Stimulated activated CD8-positive, alpha-beta memory T cell treated with anti-CD3 and anti-CD28 coated beads, Interleukin-7, amount 100 ng/mL, for 1 hour (primary cell): ENCODE measurements at places on chromosomes 3 and 15.
A peak's percentile ranks its signal among the peaks of the same experiment; 100 is the strongest.

- DNase-seq, result no peak
Measured at GRCh38 chr15:95812491-95812890, 518.0 kb upstream of the NR2F2 start.

DNA sequence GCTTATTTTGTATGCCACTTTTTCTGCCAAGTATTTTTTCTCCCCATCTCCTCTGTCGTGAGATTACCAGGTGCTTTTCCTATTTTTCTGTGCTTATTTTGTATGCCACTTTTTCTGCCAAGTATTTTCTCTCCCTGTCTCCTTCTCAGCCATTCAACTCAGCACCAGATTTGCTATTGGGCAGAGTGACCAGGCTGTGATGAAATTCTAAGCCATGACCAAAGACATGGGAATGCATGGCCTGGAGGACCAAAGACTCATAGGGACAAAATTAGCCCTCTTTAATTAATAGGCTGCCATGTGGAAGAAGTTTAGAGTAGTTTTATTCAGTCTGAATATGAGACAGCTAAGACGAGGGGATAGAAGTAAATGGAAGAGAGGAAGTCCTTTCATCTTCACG is 257.4 kb downstream of the SQOR start:
- no peak for DNase-seq

- no peak for DNase-seq
Measured at GRCh38 chr3:53149006-53149690, 11.9 kb upstream of the PRKCD start.

- no peak for DNase-seq
Measured at GRCh38 chr3:127784865-127785710, 37.2 kb downstream of the MGLL start.

DNA sequence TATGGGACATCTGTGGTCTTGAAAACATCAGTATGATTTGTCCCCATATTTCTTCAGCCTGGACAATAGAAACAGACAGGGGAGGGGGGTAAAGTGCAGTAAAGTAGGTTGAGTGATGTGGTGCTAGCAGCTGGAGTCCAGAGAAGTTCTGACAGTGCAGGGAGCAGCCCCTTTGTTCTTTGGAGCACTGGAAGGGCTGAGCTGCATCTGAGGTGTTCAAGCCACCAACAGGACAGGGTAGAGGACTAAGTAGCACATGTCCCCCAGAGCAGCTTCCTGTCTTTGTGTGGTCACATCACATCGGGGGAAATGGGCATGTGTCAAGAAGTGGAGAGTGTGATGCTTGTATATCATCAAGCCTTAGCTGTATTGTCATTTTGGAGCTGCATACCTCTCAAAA is 12.1 kb downstream of the MRPS22 start:
- DNase-seq, result no peak

- DNase-seq, result no peak
Measured at GRCh38 chr15:40053831-40054604, 15.0 kb upstream of the SRP14 start.

DNA sequence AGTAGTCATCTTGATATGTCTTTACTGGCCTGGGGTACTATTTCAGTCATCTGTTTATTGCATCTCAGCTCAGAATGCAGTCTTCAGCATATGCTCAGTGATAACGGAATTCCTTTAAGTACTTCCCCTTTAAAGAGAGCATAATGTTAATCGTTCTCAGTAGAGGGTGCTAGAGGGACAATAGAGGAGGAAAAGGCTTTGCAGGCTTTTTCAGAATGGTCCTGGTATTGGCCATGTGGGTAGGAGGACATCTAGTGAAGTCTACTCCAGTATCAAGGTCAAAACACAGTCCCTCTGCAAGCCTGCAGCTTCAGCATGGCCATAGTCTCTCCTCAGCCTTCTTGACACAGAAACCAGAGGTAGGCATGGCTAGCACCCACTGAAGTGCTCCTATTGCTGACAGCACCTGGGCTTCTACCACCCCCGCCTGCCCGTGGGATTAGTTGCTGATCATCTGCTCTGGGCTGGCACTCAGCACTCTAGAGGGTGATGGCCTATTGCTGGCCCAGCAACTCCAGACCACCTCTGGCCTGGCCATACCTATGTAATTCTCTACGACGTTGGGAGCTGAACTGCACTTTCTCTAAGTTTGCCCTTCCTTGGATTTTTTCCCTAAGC is 65.4 kb downstream of the KCNH8 start:
- DNase-seq, result no peak

GRCh38 chr3:20353286-20353685 is 167.3 kb upstream of the SGO1 start:
- DNase-seq, result no peak

- no peak for DNase-seq
Measured at GRCh38 chr3:120683671-120684301, 1.7 kb upstream of the HGD start.

DNA sequence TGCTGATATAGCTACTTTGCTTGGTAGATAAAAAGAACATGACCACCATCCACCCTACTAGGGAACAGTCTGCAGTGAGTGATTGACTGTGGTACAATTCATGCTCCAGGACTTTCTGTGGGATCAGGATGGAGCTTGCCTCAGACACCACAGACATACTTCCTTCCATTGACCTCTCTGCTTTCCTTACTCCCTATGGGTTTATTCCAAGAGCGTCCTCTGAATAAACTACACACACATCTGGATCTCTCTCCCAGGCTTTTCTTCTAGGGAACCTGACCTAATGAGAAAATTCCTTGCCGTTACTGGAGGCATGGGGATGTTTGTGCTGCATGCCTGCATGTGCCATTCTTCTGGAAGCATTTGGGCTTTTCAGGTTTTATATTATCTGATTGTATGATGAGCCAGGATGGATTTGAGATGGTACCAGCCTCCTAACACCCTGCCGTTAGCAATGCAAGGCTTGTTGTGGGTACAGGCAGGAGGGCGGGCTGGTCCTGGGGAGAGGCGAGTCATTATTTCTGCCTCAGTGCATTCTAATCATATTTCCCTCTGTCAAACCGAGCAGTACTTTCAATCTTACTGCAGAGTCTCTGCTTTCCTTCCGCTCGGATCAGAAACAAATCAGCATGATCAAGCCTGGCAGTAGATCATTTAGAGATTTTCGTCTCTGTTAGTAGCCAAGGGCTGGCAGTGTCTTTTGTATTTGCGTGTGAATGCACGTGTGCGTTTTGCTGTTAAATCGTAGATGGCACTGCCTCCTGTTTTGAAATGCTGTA is 279.2 kb downstream of the PDCD6IP start:
- no peak for DNase-seq

DNA sequence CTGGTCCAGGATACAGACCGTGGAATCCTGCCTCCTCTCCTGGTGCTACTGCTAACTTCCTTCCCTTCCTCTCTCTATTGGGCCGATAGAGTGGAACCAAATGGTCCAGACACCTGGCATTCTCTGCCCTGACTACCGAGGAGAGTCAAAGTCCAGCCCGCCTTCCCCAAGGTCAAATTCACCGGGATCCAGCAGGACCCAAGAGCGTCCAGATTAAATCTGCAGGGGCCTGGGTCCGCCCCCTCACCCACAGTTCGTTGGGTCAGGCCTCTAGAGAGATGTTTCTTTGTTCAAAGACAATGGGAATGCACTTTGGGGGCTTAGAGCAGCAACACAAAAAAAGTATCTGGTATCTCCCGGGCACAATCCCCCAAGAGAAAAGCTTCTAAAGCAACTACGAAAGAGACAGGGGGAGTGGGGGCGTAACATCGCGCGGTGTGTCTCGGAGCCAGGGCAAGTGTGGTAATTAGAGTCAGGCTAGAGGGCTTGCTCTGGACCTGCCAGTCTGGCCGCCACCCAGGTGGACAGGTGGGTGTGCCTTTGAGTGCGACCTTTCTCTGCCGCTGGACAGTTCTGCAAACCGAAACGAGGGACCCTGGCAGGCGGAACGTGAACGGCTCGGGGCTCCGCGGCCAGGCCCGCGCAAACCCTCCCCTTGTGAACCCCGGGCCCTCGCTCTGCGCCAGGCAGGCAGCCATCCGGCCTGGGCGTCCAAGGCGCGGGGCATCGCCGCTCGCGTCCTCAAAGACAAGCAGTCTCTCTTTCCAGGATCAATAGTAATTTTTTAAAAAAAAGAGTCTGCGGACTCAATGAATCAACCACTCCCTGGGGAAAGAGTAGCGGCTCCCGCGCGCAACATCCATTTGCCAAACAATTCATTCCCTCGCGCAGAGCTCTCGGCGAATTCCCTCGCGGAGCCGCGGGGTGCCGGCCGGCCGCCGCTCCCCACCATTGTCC is 806 bp downstream of the KLHL25 start:
- peak; percentile 2 for DNase-seq

DNA sequence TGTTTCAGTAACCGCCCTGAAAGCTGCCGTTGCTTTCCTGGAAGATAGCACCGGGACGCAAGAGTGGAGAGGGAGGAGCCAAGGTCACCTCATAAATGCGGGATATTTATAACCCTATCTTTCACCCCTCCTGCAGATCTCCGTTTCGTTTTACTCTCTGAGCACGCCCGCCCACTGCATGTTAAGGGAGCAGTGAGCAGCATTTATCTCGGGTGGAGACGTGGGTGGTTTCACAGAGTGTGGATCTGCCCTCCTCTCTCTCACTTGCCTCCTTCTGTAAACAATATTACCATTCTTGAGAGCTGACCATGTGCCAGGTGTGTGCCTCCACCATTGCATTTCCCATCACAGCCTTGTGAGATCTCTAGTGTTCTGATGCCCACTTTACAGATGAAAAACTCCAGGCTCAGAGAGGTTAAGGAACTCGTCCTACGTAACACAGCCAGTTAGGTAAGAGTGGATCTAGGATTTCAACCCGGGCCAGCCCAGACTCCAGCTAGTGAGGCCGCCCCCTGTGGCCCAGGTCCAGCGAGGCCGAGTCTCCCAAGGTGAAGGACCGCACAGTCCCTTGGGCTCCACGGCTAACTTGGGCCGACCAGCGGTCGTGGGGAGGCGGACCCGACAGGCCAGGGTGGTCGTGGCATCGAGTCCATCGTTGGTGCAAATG is 16.9 kb upstream of the SEMA4B start:
- no peak for DNase-seq

GRCh38 chr3:98038876-98039275 is 3.8 kb upstream of the GABRR3 start:
- no peak for DNase-seq

GRCh38 chr3:62144482-62144881 is 228.9 kb downstream of the FEZF2 start:
- DNase-seq, result no peak

DNA sequence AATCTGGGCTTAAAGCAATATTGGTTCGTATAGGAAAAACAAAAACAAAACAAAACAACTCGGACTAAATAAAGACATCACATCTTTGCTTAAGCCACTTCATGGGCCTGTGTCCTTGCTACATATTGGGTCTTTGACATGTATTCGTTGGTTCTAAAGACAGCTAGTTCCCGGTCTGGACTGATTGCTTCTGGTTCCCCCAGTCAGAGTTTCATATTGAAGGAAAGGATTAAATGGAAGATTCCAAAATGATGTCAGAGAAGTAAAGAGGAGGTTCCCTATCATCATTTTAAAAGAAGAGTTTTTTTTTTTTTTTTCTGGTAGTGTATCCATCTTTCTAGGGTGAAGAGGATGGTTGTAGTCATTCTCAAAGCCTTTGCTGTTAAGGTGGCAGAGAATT is 2.3 kb downstream of the OXSR1 start:
- no peak for DNase-seq

- no peak for DNase-seq
Measured at GRCh38 chr15:60072826-60073465, 68.8 kb downstream of the FOXB1 start.

GRCh38 chr3:31592764-31593163 is 60.0 kb downstream of the STT3B start:
- no peak for DNase-seq

DNA sequence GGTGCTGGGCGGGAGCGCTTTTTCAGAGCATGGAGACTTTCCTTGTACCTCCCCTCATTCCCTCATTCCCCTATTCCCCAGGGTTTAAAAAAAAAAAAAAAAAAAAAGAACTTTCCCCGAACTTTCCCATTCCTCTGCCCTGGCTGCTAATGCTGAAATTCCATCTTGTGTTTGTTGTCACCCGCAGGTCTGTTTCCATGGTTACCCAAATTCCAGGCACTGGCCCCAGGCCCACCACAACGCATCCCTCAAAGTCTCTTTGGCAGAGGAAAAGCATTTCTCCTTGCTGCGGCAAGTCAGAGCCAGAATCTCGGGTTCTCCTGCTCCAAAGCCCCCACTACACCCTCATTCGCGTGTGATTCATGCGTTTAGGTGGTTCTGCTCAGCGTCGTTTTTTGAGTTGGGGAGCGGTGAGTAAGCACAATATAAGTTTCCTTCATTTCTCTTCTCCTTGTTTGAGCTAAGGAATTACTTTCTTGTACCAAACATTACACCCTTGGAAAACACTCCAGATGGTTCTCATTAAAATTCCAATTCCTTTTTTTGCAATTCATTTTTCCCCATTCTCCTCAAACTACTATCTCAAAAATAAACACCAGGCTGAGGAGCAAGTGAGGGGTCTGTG is 21.6 kb downstream of the ANAPC13 start:
- DNase-seq, result no peak

- DNase-seq, result no peak
Measured at GRCh38 chr15:20340931-20341661, 200.5 kb downstream of the GOLGA6L6 start.

GRCh38 chr3:29601861-29602585 is 321.2 kb downstream of the RBMS3 start:
- no peak for DNase-seq

DNA sequence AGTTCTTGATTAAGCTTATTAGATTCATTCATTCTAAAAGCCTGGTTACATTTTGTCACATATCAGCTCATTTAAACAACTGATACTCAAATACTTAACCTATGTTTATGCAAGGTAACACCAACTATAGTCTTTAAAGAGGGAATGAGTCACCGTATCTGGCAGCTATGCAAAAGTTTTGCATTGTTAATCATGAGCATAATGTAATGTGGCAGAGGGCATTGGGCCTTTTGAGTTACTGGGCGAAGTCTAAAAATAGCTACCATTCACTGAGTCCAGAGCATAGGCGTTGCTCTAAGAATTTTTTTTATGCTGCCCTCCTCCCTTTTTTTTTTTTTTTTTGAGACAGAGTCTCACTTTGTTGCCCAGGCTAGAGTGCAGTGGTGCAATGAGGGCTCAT is 277.7 kb upstream of the ZNF717 start:
- DNase-seq, result no peak

DNA sequence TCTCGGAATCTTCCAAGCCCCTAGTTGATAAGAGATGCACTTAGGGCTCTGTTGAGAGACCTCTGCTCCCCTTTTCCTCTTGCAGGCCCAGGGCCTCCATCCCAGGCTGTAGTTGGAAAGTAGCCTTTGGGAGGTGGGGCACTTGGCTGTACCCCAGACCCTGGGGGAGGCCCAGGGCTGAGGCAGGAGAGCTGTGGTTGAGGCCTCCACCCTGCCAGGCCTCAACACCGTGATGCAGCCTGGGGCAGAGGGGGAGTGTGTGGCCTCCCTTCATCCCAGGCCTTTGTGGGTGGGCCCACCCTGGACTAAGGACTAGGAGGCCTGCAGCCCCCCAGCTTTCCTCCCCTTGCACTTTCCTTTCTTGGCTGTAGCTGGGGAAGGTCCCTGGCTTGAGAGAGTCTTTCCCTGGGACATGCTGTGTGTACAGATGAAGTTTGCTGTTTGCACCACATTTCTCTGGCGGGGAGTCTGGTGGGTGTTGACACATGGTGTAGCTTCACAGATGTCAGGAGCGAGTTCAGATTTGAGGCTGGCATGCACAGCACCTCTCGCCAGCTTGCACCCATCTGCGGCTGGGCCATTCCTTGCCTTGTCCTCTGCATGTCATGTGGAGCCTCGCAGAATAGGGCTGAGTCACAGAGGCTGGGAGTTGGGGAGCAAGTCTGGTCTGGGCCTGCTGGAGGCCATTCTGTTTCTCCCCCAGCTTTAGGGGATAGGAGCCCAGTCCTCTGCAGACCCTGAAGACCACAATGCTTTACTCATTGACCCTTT is 13.7 kb downstream of the PLEKHO2 start:
- no peak for DNase-seq

GRCh38 chr3:123348471-123349200 is 100.3 kb downstream of the ADCY5 start:
- no peak for DNase-seq
